ENCODE measurements at places on chromosomes 6 and 20. TPM values are rescaled to one million over a fixed set of nuclear protein-coding genes. Genes with fewer than 3 reads are reported as not detected.

The TMEM181 gene
- 26.5 TPM for total RNA-seq

The HLA-DQA2 gene
- total RNA-seq = not detected

The SLC35D3 gene
- 0.41 TPM for total RNA-seq

The CST7 gene
- total RNA-seq = not detected

The TRIM10 gene
- 0.17 TPM for total RNA-seq

The OR2B6 gene
- total RNA-seq = not detected

The LMBRD1 gene
- 38.3 TPM for total RNA-seq

The CLIC5 gene
- 75.8 TPM for total RNA-seq

DNA sequence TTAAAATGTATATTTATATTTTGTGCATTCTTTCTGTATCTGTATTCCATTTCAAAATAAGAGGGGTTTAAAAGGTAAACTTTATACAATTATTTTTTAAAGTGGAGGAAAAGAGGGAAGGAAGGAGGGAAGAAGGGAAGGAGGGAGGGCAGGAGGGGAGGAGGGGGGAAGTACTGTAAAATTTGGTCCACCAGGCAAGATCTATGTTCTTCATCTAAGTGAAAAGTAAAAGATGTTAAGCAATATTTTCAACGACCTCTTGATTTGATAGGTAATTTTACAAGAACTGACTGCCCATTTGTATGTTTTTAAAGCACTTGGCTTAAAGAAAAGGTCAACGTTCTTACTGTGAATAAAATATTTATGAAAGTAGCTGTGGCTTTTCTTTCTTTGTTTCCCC lies 29.8 kb upstream of the PCSK2 start:
- H3K27me3 ChIP-seq = peaks cover 25% of the 10 kb centered on the region
- H3K4me3 ChIP-seq = no peak overlapping the region
- H3K36me3 ChIP-seq = no peaks in the 10 kb centered on the region

- peaks cover 9% of the 10 kb centered on the region for H3K4me1 ChIP-seq
- H3K4me3 ChIP-seq = no peak overlapping the region
- H3K27ac ChIP-seq = no peak overlapping the region
- H3K27me3 ChIP-seq = no peaks in the 10 kb centered on the region
- DNase-seq = no peak
Observed at GRCh38 chr20:32429745-32430360, 71.7 kb downstream of the ASXL1 start.

GRCh38 chr6:6620766-6621425 lies 32.4 kb downstream of the LY86 start:
- H3K4me1 ChIP-seq = peaks cover 23% of the 10 kb centered on the region
- no peak overlapping the region for H3K27ac ChIP-seq
- H3K36me3 ChIP-seq = no peaks in the 10 kb centered on the region
- no peak overlapping the region for H3K4me3 ChIP-seq

DNA sequence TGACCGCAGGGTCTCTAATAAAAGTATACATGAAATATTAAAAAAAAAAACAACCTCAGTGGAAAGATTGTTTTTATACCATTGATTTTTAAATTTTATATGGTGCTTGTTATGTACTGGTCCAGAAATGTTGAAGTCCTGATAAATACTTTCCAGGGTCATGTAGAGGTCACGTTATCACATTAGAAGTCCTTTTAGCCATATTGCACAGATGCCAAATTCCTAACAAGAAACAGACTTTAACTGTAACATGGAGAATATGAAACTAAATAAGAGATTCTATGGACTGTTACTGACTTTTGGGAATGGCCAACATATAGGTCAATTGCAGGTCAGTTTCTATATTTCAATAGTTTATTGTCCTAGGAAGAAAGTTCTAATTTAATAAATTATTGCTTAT lies 89.0 kb downstream of the ADGRB3 start:
- no peak overlapping the region for H3K27ac ChIP-seq
- H3K4me3 ChIP-seq = no peak overlapping the region
- H3K36me3 ChIP-seq = no peaks in the 10 kb centered on the region
- H3K4me1 ChIP-seq = peaks cover 11% of the 10 kb centered on the region
- H3K27me3 ChIP-seq = no peaks in the 10 kb centered on the region

- H3K4me3 ChIP-seq = no peak overlapping the region
- DNase-seq = no peak
- H3K27ac ChIP-seq = no peak overlapping the region
- peaks cover 4% of the 10 kb centered on the region for H3K27me3 ChIP-seq
Observed at GRCh38 chr6:68901044-68901443, 266.0 kb downstream of the ADGRB3 start.

DNA sequence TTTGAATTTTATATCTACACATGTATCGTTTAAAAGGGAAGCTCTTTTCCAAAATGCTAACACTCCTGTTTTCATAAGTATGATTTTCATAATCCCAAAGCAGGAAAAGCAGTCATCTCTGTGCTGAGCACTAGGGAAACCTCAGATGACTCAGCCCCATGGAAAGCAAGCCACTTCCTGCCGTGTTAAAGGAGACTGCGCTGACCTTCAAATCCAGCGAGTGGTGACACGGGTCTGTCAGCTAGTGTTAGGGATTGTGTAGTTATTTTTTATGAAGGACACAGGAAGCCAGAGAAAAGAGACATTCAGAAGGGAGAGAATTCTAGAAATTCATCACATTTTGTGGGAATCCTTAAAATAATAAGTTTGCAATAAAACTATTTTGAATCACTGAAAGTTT lies 57.0 kb upstream of the CD93 start:
- H3K27me3 ChIP-seq = no peaks in the 10 kb centered on the region
- no peak overlapping the region for H3K4me3 ChIP-seq
- DNase-seq = no peak
- no peaks in the 10 kb centered on the region for H3K36me3 ChIP-seq
- H3K4me1 ChIP-seq = peaks cover 30% of the 10 kb centered on the region
- no peak overlapping the region for H3K27ac ChIP-seq

DNA sequence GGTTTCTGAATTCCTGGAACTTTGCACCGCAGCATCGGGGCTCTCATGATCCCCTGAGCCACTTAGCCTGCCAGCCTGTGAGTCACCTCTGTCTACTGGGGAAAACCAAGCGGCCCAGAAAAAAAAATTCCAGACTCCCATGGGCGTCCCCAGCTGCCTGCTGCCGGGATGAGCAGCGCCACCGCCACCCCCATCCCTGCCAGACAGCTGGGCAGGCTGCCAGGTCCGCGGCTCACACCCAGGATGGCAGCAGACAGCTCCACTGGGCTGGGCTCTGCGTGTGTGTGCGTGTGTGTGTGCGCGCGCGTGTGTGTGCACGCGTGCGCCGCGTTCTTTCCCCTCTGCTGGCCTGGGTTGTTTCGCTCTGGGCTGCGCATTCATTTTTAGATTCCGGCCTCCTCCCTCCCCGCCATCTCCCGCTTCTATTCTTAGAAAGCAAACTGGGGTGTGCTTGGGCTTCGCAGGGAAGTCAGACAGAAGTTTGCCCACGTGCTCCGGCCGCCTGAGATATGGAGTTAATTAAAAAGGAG lies 38.9 kb upstream of the PMEPA1 start:
- H3K27ac ChIP-seq = no peak overlapping the region
- peaks cover 12% of the 10 kb centered on the region for H3K27me3 ChIP-seq
- no peak overlapping the region for H3K4me3 ChIP-seq
- peaks cover 13% of the 10 kb centered on the region for H3K4me1 ChIP-seq

- peaks cover 4% of the 10 kb centered on the region for H3K36me3 ChIP-seq
- DNase-seq = no peak
- no peak overlapping the region for H3K4me3 ChIP-seq
- peaks cover 12% of the 10 kb centered on the region for H3K4me1 ChIP-seq
Observed at GRCh38 chr6:136539967-136540652, 10.1 kb downstream of the MAP7 start.

GRCh38 chr6:110511401-110511800 lies 35.0 kb upstream of the SLC22A16 start:
- no peak overlapping the region for H3K4me3 ChIP-seq
- no peaks in the 10 kb centered on the region for H3K36me3 ChIP-seq
- H3K27ac ChIP-seq = no peak overlapping the region
- no peak for DNase-seq
- H3K27me3 ChIP-seq = no peaks in the 10 kb centered on the region

DNA sequence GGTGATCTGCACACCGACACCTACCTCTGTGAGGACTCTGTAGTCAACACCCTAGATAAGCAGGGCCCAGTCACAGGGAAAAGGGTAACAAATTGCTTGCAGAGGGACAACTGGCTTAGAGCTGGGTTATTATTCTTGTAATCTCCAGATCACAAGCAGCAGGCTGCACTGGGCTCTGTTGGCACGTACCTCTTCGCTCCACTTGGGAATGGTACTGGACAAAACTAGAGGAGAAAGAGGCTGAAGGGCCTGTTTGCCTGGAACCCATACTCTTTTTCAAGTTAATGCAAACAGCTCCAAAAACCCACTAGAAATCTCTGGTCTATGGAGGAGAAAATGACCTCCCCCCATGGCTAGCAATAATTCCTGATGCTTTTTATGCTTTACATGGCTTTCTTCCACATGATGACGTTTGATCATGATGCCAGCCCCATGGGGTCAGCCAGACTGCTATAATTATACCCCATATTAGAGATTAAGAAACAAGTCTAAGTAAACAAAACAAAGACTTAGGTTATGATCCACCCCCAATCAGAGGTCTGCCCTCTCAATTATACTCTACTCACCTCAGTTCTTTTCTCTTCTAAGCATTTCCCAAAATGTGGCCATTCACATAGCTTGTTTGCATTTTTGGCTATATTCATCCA lies 190.0 kb downstream of the UNC5CL start:
- H3K4me1 ChIP-seq = peaks cover 16% of the 10 kb centered on the region
- no peaks in the 10 kb centered on the region for H3K36me3 ChIP-seq
- DNase-seq = no peak
- no peak overlapping the region for H3K4me3 ChIP-seq
- no peak overlapping the region for H3K27ac ChIP-seq

GRCh38 chr6:86856937-86857563 lies 80.3 kb upstream of the HTR1E start:
- DNase-seq = no peak
- H3K4me1 ChIP-seq = no peaks in the 10 kb centered on the region
- peaks cover 4% of the 10 kb centered on the region for H3K27me3 ChIP-seq

- peaks cover 24% of the 10 kb centered on the region for H3K27me3 ChIP-seq
- H3K27ac ChIP-seq = no peak overlapping the region
- H3K36me3 ChIP-seq = no peaks in the 10 kb centered on the region
- H3K4me1 ChIP-seq = peaks cover 17% of the 10 kb centered on the region
Observed at GRCh38 chr6:170010665-170011203, 259.3 kb downstream of the ERMARD start.

- no peaks in the 10 kb centered on the region for H3K4me1 ChIP-seq
- no peaks in the 10 kb centered on the region for H3K27me3 ChIP-seq
- no peak for DNase-seq
- no peaks in the 10 kb centered on the region for H3K36me3 ChIP-seq
Observed at GRCh38 chr6:154197196-154197860, 158.3 kb downstream of the OPRM1 start.

DNA sequence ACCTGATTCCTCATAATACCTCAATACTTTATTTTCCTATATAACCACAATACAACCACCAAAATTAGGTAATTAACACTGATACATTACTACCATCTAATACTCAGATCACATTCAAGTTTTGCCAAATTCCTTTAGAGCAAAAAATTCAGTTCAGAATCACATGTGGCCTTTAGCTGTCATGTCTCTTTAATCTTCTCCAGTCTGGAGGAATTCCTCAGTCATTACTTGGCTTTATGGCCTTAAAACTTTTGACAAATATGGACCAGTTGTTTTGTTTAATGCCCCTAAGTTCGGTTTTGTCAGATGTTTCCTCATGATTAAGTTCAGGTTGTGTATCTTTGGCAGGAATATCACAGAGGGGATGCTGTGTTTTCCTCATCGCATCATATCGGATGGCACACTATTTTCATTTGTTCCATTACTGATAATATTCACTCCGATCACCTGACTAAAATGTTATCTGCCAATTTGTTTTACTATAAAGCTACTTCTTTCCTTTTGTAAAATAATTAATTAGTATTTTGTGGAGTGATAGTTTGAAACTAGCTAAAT lies 51.2 kb upstream of the AKIRIN2 start:
- DNase-seq = no peak
- H3K27ac ChIP-seq = no peak overlapping the region
- H3K4me1 ChIP-seq = peaks cover 13% of the 10 kb centered on the region
- H3K4me3 ChIP-seq = no peak overlapping the region
- H3K36me3 ChIP-seq = no peaks in the 10 kb centered on the region
- no peaks in the 10 kb centered on the region for H3K27me3 ChIP-seq

DNA sequence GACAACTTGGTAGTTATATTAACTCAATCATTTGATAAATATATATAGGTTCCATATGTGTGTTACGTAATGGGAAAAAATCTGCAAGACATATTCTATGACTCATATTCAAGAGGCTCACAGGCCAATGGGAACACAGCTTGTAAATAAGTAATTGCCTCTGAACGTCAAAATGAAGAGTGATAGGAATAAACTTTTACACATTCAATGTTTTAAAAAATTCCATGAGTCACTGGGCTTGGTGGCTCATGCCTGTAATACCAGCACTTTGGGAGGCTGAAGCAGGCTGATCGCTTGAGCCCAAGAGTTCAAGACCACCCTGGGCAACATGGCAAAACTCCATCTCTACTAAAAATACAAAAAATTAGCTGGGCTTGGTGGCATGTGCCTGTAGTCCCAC lies 209.4 kb upstream of the MCHR2 start:
- H3K27me3 ChIP-seq = no peaks in the 10 kb centered on the region
- no peak overlapping the region for H3K4me3 ChIP-seq
- H3K4me1 ChIP-seq = no peaks in the 10 kb centered on the region
- no peak for DNase-seq
- no peaks in the 10 kb centered on the region for H3K36me3 ChIP-seq
- H3K27ac ChIP-seq = no peak overlapping the region

- H3K27me3 ChIP-seq = peaks cover 4% of the 10 kb centered on the region
- H3K4me3 ChIP-seq = no peak overlapping the region
Observed at GRCh38 chr20:25050082-25050481, 7.9 kb downstream of the ACSS1 start.

GRCh38 chr6:22349528-22349927 lies 52.7 kb upstream of the PRL start:
- no peak overlapping the region for H3K4me3 ChIP-seq
- H3K36me3 ChIP-seq = no peaks in the 10 kb centered on the region
- H3K4me1 ChIP-seq = peaks cover 38% of the 10 kb centered on the region
- no peak for DNase-seq
- no peaks in the 10 kb centered on the region for H3K27me3 ChIP-seq
- no peak overlapping the region for H3K27ac ChIP-seq

GRCh38 chr20:58647796-58648501 lies 3.1 kb upstream of the STX16 start:
- peaks cover 7% of the 10 kb centered on the region for H3K27me3 ChIP-seq
- H3K4me1 ChIP-seq = peaks cover 9% of the 10 kb centered on the region
- no peaks in the 10 kb centered on the region for H3K36me3 ChIP-seq
- DNase-seq = no peak

DNA sequence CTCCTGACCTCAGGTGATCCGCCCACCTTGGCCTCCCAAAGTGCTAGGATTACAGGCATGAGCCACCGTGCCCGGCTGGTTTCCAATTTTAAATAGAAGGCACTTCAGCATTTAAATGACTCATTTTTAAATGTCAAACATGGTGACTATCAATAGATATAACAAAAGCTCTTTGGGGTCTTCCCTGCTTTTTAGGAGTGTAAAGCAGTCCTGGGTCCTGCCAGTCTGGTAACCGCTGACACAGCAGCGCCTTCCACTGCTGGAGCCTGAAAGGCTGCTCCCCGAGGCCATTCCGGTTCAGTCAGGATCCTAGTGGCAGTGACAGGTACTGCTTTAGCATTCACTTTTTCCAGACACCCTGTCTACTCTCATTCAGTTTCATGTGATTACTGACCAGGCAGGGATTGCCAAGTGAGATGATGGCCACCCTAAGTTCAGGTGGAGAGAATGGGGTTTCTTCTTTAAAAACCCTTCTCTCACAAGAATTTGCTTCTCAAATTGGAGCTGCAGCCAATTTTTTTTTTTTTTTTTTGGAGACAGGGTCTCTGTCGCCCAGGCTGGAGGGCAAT lies 5.1 kb downstream of the DIDO1 start:
- H3K27ac ChIP-seq = peak overlapping the region; percentile 75
- H3K4me1 ChIP-seq = peaks cover 69% of the 10 kb centered on the region
- H3K36me3 ChIP-seq = no peaks in the 10 kb centered on the region
- H3K4me3 ChIP-seq = peak overlapping the region; percentile 80
